GM13976 (cell line): ENCODE measurements at places on chromosomes 7 and 10.

DNA sequence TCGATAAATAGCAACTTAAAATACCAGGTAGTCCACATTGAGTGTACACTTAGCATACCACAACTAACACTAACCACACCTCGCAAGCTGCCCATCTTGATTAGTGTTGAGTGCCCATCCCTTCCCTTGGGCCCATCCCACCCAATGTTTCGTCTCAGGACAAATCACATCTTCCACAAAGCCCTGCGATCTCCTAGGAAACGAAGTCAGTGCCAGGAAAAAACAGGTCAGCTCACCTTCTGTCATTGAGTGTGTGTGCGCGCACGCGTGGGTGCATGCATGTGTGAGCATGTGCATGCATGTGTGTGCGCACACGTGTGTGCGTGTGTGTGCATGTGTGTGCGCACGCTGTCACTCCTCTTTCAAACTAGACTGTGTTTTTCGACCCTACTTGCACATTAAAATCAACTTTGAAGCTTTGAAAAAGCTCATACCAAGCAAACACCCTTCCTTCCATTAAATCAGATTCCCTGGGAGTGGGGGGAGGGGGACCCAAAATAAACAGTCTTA, 48.8 kb upstream of the OPALIN start:
- no peak for DNase-seq

DNA sequence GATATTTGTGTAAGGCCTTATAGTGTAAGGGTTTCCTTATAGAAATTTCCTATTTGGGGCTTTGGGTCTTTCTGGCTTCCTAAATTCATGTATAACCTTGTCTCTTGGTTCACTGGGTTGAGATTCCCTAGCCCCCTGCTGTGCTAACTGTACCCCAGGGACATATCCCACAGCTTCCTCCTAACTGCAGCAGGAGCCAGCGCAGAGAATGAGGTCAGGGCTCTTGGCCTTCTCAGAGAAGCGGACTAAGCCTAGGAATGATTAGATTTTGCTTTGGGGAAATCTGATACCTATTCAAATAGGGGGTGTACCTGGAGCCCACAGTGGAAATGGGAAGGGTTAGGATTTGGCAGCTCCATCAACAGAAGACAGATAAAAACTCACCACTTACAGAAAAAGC, 138.1 kb upstream of the EFCAB10 start:
- no peak for DNase-seq

- DNase-seq: no peak
Observed at GRCh38 chr10:48470115-48470892, 134.6 kb downstream of the ARHGAP22 start.

DNA sequence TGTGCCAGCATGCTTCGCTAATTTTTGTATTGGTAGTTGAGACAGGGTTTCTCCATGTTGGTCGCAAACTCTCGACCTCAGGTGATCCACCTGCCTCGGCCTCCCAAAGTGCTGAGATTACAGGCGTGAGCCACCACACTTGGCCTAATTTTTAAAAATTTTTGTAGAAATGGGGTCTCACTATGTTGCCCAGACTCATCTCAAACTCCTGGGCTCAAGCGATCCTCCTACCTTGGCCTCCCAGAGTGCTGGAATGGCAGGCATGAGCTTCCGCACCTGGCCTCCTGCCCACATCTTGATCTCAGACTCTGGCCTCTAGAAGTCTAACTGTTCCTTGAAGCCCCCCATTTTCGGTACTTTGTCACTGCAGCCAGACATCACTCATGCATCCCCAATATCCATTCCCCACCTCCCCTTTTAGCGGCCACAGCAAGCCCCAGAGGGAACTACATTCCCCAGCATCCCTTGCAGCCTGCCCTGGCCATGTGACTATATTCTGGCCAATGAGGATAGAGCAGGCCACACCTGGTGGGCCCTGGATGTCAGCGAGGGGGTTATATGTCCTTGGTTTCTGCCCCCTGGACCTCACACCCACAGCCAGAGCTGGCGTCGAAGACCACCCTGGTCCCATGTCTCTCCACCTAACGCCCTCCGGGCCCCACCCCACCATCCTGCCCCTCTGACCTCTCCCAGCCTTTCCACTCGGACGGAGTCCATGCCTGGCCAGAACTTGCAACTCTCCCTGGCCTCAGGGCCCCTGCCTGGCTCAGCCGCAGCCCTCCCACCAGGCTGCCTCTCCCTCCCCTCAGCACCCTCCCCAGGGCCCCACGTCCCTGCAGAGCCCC, 33.8 kb downstream of the MICALL2 start:
- DNase-seq: no peak
